Activated CD4-positive, CD25-positive, alpha-beta regulatory T cell treated with anti-CD3 and anti-CD28 coated beads, Interleukin-2, amount 50 U/mL, for 24 hours (primary cell): ENCODE measurements at places on chromosomes 1 and 21.

DNA sequence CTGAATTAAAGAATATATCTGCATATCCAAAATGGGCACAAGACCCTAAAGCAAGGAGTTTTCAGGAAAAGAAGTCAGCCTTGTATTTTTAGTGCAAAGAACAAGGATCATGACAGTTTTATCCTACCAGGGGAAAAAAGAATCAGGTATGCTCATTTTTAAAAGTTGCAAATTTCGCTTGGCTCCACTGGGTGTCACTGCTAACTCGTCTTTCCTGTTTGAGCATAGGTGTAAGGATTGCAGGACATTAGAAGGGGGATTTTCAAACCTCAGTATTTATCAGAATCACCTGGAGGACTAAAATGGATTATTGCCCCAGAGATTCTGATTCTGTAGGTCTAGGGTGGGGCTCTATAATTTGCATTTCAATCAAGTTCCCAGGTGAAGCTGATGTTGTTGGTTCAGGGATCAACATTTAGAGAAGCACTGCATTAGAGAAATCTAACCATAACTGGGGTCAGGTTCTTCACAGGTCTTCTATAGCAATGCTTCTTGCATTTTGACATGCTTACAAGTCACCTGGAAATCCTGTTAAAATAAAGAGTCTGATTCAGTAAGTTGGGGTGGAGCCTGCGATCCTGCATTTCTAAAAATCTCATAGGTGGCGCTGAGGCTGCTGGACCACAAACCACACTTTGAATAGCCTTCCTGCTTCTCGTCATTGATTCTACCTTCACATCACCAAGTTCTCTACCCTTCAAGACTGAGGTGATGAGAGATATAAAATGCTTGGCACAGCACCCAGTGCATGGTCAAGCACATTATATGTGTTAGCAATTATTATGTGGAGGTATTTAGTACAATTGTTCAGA lies 39.6 kb downstream of the NUF2 start:
- no peak for ATAC-seq

DNA sequence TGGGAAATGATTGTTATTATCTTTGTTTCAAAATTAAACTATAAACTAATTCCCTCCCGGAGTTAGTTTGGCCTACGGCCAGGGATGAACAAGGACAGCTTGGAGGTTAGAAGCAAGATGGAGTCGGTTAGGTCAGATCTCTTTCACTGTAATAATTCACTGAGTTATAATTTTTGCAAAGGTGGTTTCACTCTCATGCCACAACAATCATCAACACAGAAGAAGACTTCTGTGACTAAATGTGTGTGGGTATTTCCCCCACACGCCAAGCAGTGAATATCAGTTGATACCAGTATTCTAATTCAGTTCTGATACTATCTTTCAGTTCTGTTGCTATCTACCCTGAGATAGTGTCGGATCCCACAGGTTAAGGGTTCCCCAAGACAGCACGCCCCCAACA lies 215.1 kb downstream of the S1PR1 start:
- peak; percentile 90 for ATAC-seq

DNA sequence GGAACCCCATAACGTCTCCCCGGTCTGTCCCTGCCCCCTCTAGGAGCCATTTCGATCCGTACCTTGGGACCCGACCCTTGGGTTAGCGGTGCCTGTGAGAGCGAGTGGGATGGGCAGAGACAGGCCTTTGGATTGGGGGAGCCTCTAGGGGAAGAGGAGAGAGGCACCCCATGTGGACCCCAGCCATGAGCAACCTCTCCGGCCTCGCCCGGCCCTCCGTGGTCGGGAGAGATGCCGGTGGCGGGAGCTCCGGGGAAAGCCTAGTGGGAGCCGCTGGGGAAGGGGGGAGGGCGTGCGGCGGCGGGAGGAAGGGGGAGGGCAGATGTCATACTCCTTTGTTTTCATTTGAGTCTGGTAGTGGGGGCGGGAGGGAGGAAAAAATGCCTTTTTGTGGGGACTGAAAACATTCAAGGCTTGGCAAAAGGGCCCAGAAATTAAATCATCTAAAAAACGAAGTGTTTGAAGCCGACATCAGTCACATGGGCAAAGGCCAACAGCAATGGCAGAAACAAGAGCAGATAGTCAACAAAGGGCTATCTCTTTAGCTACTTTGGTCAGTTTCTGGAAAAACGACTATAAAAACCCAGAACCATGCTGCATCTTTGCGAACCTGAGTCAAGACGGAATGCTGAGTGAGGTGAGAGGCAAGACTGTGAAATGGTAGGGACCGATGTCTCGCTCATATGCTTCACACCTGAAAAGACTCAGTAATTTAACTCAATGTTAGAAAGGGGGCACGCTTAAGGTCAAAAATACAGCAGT lies 758 bp downstream of the PTBP2 start:
- peak; percentile 60 for ATAC-seq

GRCh38 chr21:45074818-45075595 lies 627 bp downstream of the ADARB1 start:
- peak; percentile 8 for ATAC-seq

- ATAC-seq, result no peak
These were observed 30.8 kb downstream of the EPHX1 start for GRCh38 chr1:225840713-225841112.

DNA sequence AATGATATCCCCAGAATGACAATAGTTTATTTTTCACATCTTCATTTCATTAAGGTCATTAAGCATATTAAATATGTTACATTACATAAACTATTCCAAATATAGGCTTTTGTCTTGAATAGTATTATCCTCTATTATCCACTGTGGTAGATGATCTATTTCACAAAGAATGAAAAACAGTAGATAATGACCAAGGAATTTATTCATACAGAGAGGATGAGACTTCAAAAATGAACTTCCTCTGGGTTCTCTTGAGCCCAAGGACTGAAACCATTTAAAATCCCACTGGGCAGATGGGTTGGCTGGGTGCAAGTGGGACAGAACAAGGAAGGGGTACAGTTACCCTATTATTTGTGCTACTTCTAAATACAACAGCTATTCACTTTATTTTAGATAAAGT lies 33.0 kb downstream of the PTPN14 start:
- no peak for ATAC-seq

DNA sequence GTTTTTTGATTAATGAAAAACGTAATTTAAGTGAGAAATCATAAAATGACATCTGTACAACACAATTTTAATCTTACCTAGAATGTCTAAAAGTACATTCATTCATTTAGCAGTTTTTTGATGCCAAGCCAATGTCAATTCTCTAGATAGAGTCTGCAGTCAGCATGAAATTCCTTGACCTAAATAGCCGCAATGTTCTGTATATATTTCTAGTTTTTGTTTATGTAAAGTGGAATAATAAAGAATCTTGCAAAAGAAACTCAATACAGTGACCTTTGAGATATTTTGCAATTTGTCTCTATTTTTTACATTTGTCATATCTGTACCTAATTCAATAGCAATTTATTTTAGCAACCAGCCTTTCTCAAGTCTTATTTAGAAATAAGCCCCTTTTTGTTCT lies 176.0 kb downstream of the ATP6V1G3 start:
- ATAC-seq, result no peak

DNA sequence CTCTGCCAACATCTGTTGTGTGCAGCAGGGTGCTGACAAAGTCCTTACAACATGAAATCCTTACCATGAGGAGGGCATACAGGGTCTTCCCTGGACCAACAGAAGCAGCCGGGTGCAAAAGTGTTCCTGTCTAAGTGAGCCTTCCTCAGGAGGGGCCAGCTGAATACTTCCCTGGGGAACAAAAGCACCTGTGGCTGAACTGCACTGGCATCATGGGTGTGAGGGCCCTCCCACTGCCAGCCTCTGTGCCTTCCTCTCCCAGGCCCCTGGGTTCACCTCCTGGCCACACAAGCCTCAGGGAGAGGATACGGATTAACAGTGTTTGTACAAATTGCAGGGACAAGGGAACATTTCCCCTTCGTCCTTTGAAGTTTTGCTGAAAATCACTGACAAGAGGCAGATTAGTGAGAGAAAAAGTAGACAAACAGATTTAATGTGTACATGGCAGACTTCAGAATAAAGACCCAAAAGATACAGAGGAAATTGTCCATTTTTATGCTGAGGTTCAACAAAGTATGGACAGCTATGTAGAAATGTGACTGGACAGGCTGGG lies 91.0 kb upstream of the PPM1J start:
- ATAC-seq, result no peak

DNA sequence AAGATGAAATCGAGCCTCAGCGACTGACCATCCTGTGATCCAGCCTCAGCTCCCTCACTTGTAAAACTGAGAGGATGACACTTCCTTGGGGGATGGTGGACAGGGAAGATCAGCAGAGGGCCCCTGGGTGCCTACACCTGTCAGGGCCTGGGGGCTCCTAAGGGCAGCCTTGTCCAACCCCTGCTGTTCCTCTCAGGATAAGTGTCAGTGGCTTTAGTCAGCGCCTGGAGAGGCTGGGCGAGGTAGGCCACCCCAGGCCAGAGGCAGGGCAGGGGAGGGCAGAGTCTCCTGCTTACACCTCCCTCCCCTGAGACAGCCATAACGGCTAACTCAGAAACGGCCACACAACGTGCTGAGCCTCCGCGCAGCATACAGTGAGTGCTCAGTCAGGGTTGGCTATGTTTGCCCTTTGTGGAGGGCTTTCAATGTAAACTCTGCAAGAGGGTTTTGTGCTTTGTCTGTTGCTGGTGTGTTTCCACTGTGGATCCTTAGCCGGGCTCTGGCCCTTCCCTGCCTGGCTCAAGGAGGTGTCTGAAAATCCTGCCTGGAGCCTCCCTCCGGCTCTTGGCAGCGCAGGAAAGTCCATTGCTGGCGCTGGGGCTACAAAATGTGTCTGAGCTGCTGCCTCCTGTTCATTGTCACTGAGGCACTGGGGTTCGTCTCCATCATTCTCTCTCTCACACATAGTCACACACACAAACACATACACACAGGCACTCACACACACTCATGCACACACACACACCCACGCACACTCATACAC lies 588.4 kb downstream of the PTPRU start:
- ATAC-seq, result no peak

- no peak for ATAC-seq
These were observed 80.2 kb downstream of the FMN2 start for GRCh38 chr1:240171907-240172306.

DNA sequence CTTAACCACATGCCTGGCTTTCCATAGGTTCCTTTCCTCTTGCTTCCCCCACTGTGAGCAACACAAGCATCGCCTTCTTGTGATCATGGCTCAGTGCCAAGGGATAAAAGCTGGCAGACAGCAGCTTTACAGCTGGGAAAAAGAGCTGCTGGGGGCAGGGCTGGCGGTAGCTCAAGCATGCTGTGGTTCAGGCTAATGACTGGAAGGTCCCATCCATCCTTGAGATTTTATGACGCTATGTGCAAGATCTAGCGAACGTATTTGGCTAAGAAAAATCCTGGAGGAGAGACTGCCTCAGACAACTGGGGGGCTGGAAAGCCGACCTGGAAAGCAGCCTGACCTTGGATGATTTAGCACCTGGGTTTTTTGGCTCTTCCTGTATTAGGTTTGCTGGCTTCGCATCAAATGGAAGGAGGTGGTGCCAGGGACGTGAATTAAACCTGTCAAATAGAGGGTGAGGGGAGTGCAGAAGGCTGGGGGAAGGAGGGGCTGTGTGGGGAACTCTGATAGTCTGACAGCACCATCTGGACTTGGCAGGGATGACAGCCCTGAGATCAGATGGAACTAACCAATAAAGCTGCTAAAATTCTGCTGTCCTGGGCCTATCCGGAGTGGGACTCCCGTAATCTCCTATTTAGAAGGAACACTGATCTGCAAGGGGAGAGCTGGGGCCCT lies 34.8 kb downstream of the ZMYND12 start:
- no peak for ATAC-seq

DNA sequence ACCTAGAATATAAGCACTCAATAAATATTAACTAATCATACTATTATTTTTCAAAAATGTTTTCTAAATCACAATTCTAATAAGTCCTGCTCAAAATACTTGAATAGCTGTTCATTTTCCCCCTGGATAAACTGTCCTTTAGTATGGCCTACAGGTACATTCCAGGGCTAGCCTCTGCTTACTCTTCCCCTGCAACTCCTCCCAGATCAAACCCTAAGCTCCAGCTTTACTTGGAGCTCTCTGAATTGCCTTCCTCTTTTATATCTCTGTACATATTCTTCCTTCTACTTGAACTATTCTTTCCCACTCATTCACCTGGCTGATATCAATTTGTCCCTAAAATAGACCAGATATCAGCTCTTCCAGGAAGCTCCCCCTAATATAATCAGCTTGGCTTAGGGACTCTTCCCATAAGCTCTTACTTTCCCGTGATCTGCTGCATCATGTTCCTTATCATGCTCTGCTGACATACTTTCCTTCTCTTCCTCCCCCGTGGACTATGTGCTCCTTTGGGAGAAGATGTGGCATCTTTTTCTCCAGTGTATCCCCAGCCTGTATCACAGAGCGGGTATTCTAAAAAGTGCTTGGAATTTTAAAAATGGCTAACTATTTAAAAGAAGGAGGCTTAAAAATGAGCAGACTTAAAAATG lies 43.1 kb upstream of the PIGC start:
- ATAC-seq, result no peak

DNA sequence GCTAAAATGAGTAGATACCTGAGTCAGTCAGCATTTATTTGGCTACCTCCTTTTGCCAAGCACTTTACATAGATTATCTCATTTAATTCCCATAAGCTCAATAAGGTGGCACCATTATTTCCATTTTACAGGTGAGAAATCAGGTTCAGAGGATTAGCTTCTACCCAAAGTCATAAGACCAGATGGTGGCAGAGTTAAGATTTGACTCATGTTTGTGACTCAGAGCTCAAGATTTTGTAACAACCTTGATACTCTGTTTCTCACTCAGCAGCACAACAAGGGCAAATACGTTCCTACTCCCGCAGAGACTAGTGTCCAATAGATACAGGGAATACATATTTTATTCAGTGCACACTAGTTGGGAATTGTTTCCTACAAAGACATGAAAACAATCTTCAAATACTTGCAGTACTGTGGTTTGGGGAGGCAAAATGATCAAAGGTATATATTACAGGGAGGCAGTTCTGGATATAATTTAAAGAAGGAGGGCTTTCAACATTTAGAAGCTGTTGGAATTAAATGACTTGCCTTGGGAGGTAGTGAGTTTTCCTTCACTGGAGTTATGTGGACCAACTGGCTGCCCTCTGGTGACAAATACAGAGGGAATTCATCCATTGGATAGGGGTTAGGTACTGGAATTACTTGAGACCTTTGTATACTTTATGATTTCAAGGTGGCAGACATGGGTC lies 3.6 kb downstream of the LEPR start:
- peak; percentile 19 for ATAC-seq

DNA sequence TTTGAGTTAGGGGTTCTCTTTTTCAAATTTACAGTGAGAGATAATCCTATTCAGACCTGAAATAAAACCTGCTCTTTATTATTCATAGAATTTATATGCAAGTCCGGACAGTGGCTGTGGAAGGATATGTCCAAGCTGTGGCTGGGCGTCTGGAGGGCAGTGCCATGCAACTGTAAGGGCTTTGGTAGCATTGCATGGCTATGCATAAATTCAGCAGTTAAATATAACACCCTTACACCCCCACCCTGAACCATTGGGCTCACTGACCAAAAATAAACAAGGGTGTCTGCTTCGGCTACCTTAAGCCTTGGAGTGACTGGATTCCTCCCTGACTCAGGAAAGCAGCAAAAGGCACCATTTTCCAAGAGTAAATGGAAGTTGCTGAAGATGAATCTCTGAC lies 5.4 kb downstream of the CHTOP start:
- ATAC-seq, result no peak

- ATAC-seq, result peak; percentile 33
These were observed 6.9 kb upstream of the A3GALT2 start for GRCh38 chr1:33327587-33328325.

- no peak for ATAC-seq
These were observed 5.5 kb upstream of the PIK3R3 start for GRCh38 chr1:46137916-46138315.
